NCI-H1417 treated with DMSO at 0.1 percent for 48 hours (cell line): ENCODE measurements at places on chromosomes 5 and 9.

DNA sequence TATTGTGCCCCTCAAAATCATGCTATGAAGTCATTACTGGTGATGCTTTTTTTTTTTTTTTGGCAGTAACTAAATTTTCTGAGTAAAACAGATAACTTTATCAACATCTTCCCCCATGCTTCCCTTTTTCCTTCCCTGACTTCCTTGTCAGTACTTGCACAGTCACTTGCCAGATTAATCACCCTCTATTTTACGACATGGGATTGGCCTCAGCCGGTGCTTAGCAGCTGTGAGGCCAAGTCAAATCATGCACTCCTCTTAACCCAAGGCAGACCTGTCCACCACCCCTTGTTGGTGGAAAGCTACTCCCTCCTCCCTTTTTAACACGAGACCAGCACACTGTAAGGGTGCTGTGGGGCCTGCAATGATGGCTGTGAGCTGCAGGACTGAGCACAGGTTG is 118.0 kb upstream of the OTULINL start:
- DNase-seq = no peak

DNA sequence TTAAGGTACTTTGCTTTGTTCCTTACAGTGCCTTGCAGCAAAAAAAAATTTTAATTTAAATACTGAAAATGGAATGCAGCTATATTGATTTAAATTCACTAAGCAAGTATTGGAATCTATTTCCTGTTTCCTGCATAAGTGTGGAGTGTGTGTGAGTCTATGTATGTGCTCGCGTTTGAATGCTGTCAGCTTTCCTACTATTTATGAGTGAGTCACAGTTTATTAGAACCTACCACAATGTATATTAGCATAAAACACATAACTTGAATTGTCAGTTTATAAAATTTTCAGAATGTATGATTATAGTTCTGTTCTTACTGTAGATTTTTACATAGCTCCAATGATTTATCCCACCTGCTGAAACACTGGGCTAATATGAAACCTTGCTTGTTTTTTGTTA is 302.1 kb downstream of the NR2F1-AS1 start:
- DNase-seq = no peak

DNA sequence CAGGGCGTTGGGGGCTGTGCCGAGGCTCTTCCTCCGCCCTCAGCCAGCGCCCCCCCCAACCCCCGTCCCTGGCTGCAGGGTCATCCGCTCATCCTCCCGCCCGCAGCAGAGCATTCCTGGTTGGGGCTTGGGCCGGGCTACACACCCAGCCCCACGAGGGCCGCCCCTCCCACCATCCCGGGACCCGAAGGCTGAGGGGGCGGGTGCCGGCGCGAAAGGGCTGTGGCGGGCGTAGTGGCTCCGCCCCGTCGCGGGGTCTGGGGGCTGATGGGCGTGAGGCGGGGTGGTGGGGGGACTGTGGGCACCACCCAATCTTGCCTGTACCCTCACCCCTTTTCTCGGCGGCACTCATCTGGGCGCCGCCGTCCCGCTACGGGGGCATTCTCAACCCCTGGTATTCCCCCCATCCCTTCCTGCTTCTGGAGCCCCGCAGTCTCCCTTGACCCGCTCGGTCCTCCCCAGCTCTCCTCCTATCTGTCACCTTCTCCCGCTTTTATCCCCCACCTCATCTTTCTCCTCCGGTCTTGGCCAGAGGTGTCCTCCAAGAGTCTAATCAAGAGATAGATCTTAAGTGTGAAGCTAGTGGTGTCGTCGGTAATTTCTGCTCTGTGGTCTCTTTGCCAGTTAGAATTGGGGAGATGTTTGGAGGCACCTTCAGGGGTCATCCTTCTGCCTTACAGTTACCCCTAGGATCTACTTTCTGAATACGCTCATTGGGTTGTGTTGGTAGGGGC is 1.6 kb downstream of the FER start:
- DNase-seq = no peak

- DNase-seq = no peak
Measured at GRCh38 chr5:41793141-41793770, 77.0 kb downstream of the OXCT1 start.

DNA sequence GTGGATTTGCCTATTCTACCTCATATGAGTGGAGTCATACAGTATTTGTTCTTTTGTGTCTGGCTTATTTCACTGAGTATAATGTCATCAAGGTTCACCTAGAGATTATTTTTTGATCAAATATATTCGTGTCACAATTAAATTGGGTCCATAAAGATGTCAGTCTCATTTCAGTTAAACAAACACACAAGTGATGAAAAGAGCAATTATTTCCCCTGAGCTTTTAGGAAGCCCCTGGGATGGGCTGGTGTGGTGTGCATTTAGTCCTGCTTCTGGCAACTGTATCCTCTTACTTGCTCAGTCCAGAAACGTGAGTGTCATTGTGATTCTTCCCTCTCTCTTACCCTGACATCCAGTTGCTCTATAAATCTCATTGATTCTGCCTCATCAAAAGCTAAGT is 52.8 kb upstream of the CARTPT start:
- DNase-seq = no peak

- DNase-seq = no peak
Measured at GRCh38 chr9:92706218-92706940, 36.4 kb upstream of the IPPK start.

- peak; percentile 4 for DNase-seq
Measured at GRCh38 chr5:67246108-67246507, 49.5 kb upstream of the CD180 start.

DNA sequence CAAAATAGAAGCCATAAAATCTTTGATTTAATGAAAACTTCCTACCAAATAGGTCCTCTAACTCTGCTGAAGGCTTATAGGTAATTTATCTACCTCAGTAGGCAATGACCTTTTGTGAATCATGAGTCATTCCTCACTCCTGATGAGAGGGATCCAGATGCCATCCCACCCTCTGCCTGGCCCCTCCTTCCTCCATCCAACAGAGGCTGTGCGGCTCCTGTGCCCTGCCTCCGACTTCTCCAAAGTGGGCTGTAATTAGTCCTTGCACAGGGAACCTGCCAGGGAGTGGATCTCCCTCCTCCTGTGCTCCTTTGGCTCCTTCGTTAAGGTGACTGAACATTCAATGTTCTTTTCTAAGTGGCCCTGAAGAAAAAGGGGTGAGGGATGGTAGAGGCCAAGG is 213.9 kb upstream of the TBCA start:
- DNase-seq = no peak

DNA sequence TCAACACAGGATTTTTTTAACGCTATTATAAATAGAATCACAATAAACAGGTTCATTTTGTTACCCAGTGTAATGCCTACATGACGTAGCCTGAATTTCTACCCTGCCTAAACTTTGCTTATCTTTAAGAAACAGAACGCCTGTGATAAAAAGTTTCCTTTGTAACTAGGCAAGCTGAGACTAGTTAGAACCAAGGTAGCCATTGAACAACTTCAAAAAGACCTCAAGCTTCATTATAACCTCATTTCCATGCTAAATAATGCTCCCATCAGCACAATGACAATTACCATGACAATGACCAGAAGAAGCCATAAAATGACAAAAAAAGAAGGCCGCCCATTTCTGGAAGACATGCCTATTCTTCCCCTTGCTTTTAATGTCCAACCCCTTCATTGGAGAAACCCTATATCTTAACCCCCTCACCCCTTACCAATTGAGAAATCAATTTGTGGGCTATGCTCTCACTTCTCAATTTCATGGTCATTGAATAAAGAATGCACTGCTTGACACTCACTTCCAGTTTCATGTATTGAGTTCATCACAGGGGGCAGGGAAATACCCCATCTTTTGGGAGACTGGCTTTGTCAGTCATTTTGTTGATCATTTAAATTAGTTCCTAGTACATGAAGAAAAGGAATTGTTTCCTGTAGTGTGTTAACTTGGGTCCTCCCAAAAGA is 276.8 kb downstream of the MCTP1 start:
- no peak for DNase-seq

DNA sequence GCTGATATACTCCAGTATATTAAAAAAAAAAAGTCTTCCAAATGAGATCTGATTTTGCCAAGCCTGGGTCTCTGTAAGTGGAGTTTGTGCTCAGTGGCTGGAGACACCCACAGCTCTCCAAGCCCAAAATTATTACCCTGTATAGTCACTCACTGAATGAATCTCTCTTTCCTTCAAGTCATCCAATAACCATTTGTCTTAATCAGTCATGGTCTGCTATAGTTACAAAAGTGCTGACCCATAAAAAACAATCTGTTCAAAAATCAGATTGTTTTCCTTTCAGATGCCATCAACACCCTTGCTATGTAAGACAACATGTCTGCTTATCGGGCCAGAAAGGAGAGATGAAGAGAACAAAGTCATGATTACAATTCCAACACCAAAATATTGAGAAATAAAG is 159.4 kb upstream of the FST start:
- DNase-seq = no peak

- no peak for DNase-seq
Measured at GRCh38 chr5:153157156-153157555, 333.3 kb upstream of the GRIA1 start.

GRCh38 chr5:130868186-130868840 is 296.7 kb downstream of the HINT1 start:
- no peak for DNase-seq

GRCh38 chr5:110840347-110840960 is 101.6 kb downstream of the SLC25A46 start:
- DNase-seq = no peak

GRCh38 chr9:2191609-2191972 is 176.4 kb downstream of the SMARCA2 start:
- no peak for DNase-seq

GRCh38 chr5:34656001-34656699 is at the start of gene RAI14:
Gene RAI14, plus strand, starts transcription at chr5:34656328. Its CDS starts 30,592 bp downstream, at chr5:34686920.
- DNase-seq = peak; percentile 23

GRCh38 chr5:122352331-122352730 is 40.3 kb downstream of the SNCAIP start:
- no peak for DNase-seq

DNA sequence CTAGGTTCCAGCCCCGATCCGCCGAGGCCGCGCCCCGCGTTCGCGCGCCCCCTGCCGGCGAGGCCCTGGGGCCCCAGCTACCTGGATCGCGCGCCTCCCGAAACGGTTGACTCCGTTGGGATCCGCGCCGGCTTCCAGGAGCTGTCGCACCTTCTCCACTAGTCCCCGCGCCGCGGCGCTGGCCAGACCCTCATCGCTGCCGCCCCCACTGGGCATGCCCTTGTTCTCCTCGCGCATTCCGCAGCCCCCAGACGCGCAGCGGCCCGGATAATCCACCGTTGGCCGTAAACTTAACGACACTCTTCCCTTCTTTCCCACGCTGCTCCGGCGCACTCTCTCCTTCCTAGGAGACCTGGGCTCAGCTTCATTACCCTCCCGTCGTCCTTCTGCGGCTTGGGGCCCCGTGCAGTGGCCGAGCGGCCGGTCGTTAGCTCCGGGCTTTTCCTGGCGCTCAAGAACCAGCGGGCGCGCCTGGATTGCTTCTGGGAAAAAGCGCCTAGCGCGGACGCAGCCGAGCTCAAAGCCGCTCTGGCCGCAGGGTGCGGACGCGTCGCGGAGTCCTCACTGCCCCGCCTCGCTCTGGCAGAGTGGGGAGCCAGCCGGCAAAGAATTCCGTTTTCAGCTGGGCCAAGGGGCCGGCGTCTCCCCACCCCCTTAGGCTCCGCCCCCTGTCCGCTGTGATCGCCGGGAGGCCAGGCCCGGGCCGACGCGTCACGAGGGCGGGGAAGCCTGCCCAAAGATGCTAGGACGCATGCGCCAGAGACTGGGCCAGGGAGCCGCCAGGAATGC is at the start of gene CDKN2B:
Gene CDKN2B, minus strand, starts transcription at position 589 of the 789 bp plus-strand sequence. Its CDS starts 352 bp downstream, at position 237.
- DNase-seq = no peak

DNA sequence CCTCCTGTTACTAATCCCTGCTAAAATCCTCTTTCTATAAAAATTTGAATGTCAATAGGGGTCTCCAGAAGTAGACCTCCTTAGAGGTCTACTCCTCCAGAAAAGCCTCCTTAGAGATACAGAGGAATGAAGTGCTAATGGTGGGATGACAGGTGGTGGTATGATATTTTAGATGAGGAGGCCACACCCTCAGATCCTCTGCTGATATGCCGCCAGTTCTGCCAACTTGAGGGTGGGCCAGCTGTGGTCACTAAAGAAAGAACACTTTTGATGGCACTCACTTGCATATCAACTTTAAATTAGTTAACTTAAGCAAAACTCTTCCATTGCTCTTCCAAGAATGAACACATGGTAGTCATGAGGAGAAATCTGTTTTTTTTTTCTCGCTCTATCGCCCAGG is 16.9 kb upstream of the UBAP2 start:
- no peak for DNase-seq

GRCh38 chr9:24464319-24464951 is 81.3 kb downstream of the IZUMO3 start:
- no peak for DNase-seq
